CD4-positive, alpha-beta T cell treated with Interleukin-15 for 1 hour (primary cell): ENCODE measurements at places on chromosomes 4 and X.

GRCh38 chr4:85970535-85970934 lies 389.3 kb downstream of the MAPK10 start:
- no peak for DNase-seq

GRCh38 chr4:76987153-76987591 lies 37.6 kb downstream of the SEPTIN11 start:
- DNase-seq = no peak

DNA sequence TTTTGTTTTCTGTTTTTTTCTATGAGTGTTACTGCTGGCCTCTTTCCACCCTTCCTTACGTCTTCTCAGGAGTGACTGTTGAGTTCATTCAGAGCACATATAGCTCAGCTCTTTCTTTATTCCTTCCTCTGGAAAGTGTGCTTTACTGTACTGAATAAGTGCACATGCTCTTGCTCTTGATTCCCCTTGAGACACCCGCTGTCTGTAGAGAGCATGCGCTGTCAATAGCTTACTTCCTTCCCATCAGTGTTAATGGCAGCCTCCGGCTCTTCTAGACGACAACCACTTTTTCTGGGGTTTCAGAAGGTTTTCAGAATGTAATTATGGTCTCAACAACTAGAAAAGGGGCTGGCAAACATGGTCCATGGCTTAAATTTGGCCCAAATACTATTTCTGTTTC lies 504.9 kb downstream of the C4orf33 start:
- DNase-seq = no peak

DNA sequence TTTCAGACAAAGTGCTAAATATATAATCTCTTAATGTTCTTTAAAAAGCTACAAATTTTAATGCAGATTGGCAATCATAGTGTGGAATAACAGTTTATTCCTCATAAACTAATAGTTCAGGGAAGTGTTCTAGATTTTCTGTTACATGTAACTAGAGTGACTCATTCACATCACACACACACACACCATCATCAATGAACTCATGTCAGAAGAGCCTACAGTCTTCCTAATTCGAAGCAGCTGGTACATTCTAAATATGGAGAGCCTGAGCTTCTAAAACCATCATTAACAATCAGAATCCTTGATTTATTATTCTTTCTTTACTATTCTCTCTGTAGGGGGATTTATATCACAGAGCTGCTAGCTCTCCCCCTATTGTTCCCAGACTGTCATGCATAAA lies 49.6 kb downstream of the DKK2 start:
- no peak for DNase-seq

- no peak for DNase-seq
These were observed 119.2 kb downstream of the SCLT1 start for GRCh38 chr4:128974136-128974581.

DNA sequence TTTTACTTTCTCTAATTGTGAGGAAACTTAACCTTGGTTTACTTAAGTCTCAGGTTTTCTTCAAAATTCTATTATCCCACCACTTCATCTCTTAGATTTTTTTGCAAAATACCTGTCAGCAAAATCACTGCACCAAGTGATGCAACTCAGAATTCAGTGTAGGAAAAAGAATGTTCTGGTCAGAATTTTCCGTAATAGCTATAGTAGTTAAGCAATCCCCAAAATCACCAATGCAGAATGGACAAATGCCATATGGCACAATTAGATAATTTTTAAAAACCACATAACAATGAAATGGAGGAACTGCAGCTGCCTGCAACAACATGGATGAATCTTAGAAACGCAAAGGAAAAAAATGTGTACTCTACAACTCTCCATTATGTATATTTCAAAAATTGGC lies 373.1 kb downstream of the NAF1 start:
- no peak for DNase-seq

DNA sequence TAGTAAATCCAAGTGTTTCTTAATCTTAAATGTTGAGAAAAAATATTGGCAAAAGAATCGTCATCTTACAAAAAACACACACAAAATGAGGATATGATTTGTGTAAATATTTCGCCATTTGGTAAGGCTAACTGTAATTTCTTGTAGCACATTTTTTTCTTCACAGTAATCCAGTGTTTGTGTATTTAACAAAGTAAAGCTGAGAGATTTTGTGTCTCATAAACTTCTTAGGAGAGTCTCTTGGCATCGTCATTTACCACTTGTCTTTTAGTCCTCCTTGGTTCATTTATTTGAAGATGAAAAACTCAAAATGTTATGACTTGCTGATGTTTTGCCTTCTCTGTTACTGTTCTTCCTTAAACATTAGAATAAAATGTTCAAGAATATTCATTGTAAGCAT lies 326.7 kb upstream of the PITX2 start:
- DNase-seq = no peak

DNA sequence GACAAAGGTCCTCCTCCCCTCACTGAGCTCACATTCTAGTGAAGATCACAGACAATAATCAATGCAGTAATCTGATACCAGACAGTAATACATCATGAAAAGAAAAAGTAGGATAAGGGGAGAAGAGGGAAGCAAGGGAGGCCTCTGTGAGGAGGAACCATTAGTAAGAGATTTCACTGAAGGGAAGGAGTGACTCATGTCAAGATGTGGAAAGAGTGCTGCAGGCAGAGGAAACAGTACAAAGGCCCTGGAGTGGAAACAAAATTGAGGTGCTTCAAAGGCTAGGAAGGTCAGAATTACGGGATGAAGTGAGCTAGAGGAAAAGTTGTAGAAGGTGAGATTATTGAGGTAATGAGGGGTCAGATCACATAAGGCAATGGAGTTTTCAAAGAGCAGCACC lies 38.1 kb downstream of the LAMTOR3 start:
- no peak for DNase-seq

GRCh38 chr4:10753336-10753735 lies 68.8 kb upstream of the CLNK start:
- no peak for DNase-seq

DNA sequence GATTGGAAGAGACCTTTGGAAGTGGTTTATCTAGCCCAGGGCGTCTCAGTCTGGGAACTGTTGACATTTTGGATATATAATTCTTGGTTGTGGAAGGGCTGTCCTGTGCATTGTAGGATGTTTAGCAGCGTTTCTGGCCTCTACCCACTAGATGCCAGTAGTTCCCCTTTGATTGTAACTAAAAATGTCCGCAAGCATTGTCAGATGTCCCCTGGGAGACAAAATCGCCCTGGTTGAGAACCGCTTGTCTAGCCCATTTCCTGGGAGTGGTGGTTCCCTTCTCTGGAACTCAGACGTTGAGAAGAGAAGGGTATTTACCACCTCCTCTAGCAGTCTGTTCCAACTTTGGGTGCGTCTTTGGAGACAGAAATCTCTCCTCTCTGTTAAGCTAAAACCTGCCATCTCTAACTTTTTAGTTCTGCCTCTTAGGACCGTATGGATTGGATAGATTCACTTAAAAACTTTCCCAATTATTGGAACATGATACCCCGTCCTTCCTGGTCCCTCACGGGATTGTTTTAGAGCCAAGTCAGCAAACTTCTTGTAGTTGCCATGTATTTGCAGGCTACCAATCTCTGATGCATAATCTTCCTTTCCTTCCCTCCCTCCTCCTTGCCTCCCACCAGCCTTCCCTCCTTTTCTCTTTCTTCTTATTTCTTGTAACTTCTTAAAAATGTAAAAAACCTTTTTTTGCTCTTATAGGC lies 13.9 kb downstream of the TMEM165 start:
- peak; percentile 43 for DNase-seq

GRCh38 chrX:119252716-119253115 lies 16.6 kb downstream of the PGRMC1 start:
- no peak for DNase-seq

DNA sequence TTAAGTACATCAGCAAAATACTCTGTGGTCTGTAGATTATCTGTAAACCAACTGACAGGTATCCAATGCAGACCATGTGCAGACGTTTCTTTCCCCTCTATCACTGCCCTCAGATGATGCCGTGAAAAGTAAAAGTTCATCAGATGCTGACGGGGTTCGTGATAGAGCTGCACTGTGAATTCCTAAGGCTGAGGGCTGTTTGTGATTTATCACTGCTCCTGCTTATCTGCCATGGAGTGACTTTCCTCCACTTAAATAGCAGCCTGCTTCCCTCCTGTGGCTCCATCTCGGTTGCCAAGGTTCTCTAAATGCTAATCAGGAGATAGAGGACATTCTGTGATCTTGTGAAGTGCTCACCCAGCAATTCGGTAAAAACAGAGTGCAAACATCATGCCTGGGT lies 89.3 kb upstream of the SRD5A3 start:
- DNase-seq = no peak

- DNase-seq = no peak
These were observed 61.7 kb downstream of the KANTR start for GRCh38 chrX:53155512-53156206.

GRCh38 chrX:130688360-130688759 lies 214.6 kb downstream of the ENOX2 start:
- no peak for DNase-seq

GRCh38 chr4:102598762-102599374 lies 97.7 kb downstream of the NFKB1 start:
- no peak for DNase-seq

DNA sequence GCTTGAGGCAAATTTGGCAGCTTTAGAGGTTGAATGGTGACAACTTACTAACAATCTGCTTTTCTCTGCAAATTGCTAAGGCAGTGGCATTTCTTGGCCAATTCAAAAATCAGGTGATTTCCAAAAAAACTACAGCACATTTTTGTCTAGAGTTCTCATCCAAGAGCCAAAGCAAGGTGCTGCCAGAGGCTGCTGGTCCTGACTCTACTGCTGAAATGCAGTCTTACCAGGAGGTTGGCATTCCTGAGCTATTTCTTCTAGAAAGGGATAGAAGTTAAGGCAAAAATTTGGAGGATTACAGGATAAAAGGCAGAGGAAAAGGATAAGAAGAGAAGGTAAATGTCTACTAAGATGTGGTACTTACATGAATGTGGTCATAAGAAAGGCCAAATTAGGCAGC lies 75.6 kb downstream of the COX18 start:
- DNase-seq = no peak

GRCh38 chr4:113781439-113782040 lies 20.0 kb upstream of the CAMK2D start:
- no peak for DNase-seq

DNA sequence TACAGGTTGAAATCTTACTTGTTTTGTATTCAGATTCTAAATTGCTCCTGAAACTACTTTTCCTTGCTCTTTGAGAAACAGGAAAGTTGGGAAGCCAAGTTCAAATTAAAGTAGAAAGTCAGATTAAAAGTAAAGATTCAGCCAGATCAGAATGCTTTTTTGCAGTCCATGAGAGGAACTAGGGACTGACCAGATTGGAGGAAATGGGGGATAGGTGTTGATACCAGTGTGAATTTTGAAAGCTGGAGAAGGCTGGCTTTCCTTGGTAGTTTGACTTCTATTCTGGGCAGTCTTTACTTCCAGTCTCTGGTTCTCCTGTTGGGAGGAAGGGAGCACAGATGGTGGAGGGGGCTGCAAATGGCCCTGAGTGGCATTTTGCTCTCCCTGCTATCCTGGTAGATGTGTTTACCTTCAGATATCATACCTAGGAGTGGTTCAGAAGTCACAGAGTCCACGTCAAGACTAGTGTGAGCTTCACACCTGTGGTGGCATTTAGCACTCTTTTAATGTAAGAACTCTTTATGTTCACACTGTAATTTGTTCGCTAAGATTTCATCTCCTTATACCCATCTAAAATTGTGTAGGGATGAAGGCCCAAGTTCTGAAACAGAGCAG lies 68.8 kb downstream of the FNIP2 start:
- DNase-seq = no peak

DNA sequence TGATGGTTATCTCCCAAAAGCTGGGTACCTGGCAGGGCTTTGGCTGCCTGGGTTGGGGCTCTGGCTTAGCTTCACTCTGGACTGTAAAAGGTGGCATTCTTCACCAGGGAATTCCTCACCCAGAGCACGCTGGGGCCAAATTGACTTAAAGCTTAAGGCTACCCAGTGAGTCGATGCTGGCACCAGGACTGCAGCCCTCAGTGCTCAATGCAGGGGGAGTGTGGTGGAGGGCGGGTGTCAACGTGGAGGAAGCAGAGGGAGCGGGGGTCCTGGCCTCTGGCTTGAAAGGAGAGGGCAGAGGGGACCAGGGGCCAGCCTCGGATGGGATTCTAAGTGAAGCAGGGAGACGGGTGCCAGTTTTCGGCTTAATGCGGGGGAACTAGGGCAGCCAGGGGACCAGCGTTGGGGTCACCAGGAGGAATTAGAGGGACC lies 446 bp upstream of the FAM50A start:
- DNase-seq = no peak

DNA sequence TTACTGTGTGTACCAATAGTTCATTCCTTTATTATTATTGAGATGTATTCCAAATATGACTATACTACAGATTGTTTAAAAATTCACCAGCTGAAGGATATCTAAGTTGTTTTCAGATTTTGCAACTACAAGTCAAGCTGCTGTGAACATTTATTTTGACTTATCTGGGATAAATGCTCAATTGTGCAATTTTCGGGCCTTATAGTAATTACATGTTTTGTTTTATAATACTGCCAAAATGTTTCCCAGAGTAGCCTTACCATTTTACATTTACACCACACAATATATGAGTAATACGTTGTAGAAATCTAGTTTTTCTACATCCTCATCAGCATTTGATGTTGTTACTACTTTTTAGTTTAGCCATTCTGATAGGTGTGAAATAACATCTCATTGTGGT lies 179.6 kb downstream of the ANTXR2 start:
- DNase-seq = no peak

GRCh38 chr4:140816806-140817510 lies 60.8 kb upstream of the TBC1D9 start:
- DNase-seq = no peak

DNA sequence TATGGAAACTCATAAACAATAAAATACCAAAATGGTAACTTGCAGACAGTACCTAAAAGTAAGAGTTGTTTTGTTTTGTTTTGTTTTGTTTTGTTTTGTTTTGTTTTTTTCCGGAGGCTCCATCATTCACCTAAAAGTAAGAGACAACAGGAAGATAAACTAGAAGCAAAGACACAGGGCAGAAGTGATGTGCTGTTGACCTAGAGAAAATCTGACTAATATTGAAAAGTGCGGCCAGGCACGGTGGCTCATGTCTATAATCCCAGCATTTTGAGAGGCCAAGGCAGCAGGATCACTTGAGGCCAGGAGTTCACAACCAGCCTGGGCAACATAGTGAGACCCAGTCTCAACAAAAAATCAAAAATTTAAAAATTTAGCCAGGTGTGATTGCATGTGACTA lies 5.6 kb upstream of the CENPC start:
- DNase-seq = no peak

- no peak for DNase-seq
These were observed 18.5 kb upstream of the DCAF4L1 start for GRCh38 chr4:41963105-41963504.

GRCh38 chrX:17788956-17789562 lies 51.8 kb downstream of the SCML1 start:
- DNase-seq = no peak
